Activated CD4-positive, alpha-beta T cell treated with anti-CD3 and anti-CD28 coated beads, Interleukin-2, amount 50 U/mL, for 24 hours (primary cell): ENCODE measurements at places on chromosomes 11 and 22.

- no peak for DNase-seq
Measured at GRCh38 chr11:26243426-26243825, 88.5 kb upstream of the ANO3 start.

GRCh38 chr11:124202951-124203350, 19.8 kb downstream of the OR10D3 start:
- no peak for DNase-seq

GRCh38 chr11:115104851-115105453, 399.3 kb downstream of the CADM1 start:
- no peak for DNase-seq

DNA sequence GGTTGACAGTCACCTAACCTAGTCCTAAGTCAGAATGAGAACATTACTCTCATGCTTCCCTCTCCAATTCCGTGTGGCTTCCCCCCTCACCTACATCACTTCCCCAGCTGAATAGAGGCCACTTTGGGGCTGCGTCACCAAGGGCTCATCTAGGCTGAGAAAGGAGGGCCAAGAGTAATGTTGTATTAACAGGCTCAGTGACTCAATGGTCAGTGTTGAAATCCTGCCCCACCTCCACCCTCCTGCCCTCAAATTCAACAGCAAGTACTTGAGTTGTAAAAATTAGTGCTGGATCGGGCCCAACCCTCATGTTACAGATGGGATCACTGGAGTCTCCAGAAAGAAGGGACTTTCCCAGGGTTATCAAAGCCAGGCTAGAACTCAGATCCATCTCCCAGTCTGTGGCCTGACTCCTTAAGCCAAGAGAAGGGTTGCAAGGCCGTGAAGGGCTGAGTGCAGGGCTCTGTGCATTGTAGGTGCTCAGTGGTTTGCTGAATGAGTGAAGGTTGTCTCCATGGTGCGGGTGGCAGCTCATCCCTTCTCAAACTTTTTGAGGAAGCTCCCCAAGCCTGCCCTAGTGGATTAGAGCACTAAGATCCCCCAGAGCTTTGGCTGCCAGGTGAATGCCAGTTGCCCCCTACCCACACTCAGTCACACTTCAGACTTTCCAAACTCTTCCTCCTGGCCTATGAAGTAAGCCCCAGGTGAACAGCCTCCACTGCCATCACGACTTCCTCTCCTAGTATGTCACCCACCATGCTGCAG, 3.2 kb downstream of the DGAT2 start:
- DNase-seq = no peak

DNA sequence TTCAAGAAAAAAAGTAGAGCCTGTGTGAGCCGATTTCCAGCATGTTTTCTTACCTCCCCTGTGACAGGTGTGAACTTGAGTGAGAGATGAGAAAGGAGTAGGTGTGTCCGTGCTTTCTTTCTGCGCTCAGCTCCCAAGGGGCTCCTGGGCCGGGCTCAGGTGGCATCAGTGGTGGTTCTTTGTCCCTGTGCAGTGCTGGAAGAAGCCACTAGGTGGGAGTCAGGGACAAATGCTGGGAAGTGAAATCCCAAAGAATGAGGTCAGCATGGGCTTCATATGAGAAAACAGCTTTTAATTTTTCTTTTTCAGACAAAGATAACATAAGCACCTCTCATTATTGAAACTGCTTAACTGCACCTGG, 57.8 kb downstream of the PPFIBP2 start:
- no peak for DNase-seq

GRCh38 chr11:105738986-105739795, 129.3 kb downstream of the GRIA4 start:
- DNase-seq = no peak

GRCh38 chr11:112451250-112451649, 190.6 kb upstream of the PLET1 start:
- DNase-seq = no peak

DNA sequence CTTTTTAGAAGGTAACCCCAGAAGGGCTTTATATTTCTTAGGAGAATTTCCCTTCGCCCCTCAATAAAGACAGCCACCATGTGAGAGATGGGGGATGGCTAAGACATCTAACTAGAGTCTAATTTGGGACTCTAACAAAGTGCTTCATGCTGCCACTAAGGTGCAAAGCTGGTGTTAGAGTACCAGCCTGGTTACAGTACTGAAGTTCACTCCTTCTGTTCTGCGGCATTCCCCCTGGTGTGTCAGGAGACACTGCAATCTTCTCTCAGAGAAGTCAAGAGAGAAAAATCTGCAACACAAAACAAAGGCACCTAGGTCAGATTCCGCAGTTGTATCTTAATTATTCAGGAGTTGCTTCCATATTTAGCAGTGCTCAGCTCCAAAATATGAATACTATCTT, 603.0 kb upstream of the CADM1 start:
- DNase-seq = no peak

DNA sequence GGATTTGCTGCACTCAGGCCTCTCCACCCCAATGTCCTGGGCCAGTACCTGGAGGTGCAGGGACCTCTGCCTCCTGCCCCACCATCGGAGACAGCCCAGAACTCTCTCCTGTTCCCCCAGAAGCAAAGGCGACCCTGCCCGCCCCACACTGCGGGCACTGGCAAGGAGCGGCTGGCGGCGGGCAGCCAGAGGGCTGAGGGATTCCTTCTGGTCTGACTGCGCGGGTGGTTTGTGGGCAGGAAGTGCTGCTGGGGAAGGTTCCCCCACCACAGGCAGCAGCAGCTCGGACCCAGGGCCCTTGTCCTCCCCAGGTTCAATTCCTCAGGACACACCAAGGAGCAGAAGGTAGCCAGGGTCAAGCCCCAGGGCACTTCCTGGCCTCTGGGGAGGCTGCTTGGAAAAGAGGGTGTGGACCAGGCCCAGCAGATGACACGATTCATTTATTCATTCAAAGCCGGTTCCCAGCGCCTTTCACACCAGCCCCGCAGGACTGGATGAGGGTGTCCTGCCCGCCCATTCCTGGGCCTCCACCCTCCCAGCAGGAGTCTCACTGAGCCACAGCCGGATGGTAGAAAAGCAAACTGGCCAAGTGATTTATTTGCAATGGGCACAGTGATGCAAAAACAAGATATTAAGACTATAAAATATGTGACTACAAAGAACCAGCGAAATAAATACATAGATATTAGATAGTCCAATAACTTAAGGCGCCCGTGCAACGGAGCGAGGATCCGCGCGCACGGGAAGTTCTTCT, 1.2 kb downstream of the PHLDA2 start:
- no peak for DNase-seq

DNA sequence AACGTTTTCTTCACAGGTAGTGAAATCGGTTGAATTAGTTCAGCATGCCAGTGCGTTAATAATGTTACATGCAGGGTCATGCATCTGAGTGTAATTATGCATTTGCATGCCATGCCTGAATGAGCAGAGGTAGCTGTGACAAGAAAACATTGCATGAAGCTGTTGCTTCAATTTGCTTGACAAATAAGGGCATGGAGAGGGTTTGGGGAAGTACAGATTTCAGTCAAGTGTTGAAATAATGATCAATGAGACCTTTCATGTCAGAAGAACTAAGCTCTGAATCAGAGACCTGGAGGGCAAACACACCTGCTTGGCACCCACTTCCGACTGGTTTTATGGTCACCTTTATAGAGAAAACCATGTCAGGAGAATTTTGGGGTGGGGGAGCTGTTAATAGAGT, 221.4 kb downstream of the DBX1 start:
- no peak for DNase-seq

DNA sequence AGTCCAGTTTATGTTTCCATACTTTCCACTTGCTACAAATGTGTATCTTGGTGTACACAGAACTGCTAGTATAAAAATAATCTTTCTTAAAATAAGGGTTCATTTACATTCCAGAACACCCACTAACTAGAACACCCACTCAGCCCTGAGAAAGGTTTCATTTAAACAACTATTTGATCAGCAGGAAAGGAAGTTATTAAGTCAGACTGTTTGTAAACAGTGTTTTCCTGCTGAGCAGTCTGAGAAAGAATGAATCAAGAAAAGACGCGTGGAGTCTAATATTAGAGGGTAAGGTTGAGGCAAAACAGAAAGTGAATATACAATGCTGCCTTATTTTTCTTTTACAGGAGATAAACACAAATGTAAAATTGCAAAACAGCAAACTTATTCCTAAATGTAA, 32.7 kb downstream of the NARS2 start:
- no peak for DNase-seq

- DNase-seq = no peak
Measured at GRCh38 chr11:120710354-120711131, 199.0 kb downstream of the GRIK4 start.

GRCh38 chr22:38214302-38215056, 12.7 kb downstream of the MAFF start:
- DNase-seq = peak; percentile 35

DNA sequence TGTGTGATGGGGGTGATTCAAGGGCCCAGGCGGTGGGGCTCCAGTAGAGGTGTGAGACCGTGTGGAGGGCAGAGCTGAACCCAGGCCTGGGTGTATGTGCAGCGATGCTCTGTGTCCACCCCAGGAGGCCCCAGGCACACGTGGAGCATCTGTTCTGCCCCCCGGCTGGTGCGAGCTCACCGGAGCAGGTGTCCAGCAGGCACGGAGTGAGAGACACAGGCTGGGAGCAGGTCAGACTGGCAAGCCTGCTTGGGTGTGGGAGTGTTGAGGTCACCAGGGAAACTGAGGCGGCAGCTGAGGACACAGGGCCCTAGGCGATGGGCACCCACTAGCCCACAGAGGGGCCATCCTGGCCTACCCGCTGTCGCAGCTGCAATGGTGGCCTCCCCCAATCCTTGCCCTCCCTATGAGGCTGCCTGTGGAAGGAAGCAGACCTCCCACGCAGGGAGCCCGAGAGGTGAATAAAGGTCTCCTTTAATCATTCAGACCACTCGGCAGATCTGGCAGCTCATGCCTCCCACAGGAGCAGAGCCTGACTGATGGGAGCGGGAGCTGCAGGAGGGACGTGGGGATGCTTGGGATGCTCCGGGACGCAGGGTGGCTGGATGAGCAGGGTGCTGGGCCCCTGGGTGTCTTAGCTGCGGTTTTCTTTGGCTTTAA, 1165.1 kb downstream of the BRD1 start:
- no peak for DNase-seq

DNA sequence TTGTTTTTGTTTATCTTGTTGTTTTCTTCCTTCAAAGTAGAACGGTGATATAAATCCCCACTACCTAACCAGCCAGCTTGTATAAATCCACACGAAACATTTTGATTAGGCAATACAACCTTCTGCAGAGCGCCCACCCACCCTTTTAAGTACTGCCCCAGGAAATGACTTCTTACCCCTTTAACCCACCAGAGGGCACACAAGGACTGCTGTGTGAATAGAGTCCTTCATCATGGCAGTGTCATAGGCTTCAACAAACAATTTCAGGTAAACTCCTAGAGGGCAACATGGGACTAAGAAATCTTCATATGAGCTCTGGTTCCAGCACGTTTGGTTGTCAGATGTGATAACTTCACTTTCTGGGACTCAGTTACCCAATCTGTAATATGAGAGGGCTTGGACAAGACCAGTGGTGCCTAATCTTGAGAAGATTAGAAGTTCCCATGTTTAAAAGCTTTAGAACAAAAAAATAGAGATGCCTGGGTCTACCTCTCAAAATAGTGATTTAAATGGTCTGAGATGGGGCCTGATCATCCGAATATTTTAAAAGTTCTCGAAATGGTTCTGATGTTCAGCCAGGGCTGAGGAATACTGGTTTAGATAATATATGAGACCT, 56.1 kb downstream of the PIWIL4 start:
- DNase-seq = peak; percentile 21

DNA sequence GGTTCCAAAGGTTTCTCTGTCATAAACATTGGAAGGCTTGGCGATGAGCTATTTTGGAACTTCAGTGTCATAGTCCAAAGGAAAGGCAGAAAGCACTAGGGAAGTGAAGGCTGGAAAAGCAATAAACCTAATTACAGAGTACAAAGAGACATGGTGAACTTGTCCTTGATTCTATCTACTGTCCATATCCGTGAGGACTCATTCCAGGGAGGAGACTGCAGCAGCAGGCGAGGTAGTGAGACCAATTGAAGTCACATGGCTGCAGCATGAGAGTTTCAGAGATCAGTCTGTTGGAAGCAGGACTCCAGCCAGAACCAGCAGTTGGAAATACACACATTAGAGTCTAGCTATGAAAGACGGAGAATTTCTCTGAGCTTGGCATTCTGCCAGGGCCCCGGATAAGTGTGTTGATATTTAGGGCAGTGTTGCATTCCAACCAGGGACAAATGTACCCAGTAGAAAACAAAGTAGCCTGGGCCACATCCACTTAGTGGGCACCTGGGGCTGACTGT, 54.1 kb upstream of the ARHGAP42 start:
- no peak for DNase-seq

DNA sequence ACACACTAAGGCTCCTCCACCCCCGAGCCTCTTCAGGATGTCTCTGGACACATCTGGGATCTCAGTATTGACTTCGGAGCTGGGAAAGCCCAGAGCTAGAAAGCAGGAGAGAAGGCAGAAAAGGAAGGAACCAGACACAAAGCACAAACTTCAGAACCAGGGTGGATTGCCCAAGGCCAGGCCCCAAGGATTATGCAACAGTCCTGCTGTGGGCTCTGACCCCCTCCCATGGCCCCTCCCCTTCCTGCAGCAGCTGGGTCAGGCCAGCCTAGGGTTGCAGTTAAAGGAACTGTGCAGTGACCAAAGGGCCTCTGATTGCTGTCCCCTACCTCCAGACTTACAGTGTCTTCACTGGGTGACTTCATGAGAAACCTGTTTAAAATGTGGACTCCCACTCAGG, 5.3 kb downstream of the KCNE3 start:
- no peak for DNase-seq
